Hematopoietic multipotent progenitor cell treated with erythropoietin and hydrocortisone succinate and interleukin-3 and kit ligand, for 17 days (in vitro differentiated cells): ENCODE measurements at places on chromosomes 1 and 21.

- DNase-seq = no peak
These were observed 78.3 kb downstream of the VPS26C start for GRCh38 chr21:37188825-37189224.

GRCh38 chr1:52281518-52281917 lies 84.5 kb downstream of the CC2D1B start:
- no peak for DNase-seq

- DNase-seq = peak; percentile 73
These were observed at the start of gene IARS2 for GRCh38 chr1:220094016-220094911. Gene IARS2 (plus strand): TSS chr1:220094132. CDS start chr1:220094217, 85 bp downstream.

DNA sequence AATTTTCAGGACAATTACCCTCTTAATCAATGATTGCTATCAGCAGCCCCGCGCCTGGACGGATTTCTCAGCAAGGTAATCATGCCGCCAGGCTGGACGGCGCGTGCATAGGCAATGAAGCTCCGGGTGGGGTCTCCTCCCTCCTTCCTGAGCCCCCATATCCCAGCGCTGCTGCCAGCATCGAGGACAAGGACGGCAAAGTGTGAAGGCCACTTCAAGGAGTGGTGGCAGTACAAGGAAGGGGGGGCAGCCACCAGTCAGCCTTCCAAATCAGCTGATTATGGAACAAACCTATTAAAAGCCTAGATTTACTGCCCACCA lies 51.1 kb downstream of the DMAP1 start:
- no peak for DNase-seq

DNA sequence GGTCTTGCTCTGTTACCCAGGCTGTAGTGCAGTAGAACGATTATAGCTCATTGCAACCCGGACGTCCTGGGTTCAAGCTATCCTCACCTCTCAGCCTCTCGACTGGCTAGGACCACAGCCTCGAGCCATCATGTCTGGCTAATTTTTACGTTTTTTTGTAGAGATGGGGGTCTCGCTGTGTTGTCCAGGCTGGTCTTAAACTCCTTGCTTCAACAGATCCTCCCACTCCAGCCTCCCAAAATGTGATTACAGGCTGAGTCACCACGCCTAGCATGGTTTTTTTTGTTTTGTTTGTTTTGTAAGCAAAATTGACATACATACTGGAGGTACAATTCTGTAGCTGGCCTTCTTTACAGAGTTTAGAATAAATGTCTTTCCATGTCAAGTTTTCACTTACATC lies 994 bp upstream of the LAMTOR5 start:
- peak; percentile 46 for DNase-seq

- DNase-seq = no peak
These were observed 2.2 kb upstream of the PRDM16 start for GRCh38 chr1:3066826-3067225.

GRCh38 chr1:182952677-182953444 lies at the start of gene SHCBP1L:
Gene SHCBP1L (minus strand): TSS chr1:182953166. CDS start chr1:182953133, 33 bp downstream.
- no peak for DNase-seq

DNA sequence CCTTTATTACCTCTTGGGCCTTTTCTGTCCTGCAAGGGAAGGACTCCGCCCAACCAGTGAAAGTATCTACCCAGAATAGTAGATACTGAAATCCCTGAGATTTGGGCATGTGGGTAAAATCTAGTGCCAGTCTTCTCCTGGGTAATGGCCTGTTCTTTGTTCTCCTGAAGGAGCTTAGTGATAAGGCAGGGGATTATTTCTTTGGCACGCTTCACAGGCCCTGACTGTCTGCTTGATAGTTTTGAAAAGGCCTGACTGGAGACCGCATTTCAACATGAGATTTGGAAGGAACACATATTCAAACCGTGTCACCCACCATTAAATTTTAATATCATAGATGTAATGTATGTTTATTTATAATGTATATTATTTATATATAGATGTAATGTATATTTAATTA lies 48.9 kb downstream of the RASAL2 start:
- DNase-seq = no peak

DNA sequence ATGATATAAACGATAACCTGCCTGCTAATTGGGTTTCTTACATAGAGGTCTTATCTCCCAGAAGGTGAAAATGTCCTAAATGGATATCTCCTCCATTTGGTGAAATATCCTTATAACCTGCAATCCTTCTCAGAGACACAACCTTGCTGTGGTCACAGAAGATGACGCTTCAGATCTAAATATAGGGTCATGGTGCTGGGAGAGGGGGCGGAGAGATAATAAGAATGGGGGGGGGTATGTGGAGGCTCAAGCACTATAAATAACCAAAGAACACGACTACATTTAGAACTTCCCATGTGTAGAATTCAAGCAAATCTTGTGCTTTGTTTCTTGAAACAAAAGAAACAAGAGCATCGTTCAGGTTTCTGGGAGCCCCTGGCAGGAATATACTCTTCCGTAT lies 260.6 kb upstream of the ESRRG start:
- DNase-seq = no peak

GRCh38 chr1:9909234-9910046 lies 629 bp downstream of the CTNNBIP1 start:
- DNase-seq = no peak

DNA sequence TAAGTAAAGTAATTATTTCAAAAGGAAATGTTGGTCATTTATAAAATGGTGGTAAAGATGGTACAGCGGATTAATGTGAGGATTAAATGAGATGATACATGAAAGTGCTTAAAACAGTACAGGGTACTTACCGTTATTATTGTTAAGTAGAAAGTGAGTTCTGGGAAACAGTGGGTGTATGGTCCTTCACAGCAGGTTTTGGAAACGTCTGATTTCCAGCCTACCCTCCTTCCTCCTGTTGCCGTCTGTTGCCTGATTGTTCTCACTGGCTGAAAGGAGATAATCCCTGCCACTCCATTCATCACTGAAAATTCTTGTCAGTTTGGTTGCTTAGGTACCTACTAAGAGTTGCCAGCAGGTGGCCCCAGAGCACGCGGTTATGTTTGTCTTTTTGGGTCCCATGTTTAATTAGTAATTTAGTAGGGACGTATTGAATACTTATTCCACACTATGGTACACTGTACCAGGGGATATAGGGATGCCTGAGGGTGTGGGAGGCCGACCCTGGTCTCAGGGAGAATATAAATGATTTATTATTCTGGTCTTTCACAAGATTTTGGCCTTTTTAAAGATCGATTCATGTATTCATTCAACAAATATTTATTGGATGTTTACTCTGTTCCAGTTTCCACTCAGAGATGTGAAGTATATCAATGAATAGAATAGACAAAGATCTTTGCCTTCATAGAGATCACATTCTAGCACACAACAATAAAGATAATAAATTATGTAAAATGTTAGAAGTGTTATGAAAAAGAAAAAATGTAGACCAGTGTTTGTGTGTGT lies 30.8 kb upstream of the RPTN start:
- peak; percentile 29 for DNase-seq

DNA sequence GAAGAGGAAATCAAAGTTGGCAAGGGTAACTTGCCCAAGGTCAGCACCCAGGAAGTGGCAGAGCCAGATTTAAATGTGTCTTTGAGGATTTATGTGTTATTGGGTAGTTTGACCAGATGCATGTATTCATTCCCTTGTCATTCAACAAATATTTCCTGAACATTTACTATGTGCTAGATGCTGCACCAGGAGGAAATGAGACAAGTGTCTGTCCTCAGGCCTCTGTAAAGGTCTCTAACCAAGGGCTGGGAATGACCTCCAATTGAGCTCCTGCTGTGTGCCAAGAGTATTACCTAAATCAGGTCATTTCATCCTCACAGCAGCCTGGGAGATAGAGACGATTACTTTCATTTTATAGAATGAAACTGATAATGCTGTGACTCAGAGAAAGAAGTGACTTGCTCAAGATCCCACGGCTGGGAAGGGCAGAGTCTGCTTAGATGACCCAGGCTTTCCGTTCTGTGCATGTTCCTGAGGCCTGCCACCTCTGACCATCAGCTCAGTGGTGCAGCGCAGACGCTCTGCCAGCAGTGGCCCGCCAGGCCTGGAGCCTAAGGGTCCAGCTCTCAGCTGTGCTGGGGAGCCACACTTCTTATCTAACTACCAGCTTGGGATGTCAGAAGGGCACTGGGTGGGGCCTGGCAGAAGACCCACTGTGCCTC lies 3.5 kb upstream of the TTC22 start:
- DNase-seq = no peak

GRCh38 chr1:5005171-5005570 lies 350.8 kb downstream of the AJAP1 start:
- no peak for DNase-seq

GRCh38 chr1:1915911-1916840 lies 1.1 kb downstream of the CALML6 start:
- no peak for DNase-seq

GRCh38 chr1:230307213-230307612 lies 118.9 kb downstream of the PGBD5 start:
- DNase-seq = no peak

DNA sequence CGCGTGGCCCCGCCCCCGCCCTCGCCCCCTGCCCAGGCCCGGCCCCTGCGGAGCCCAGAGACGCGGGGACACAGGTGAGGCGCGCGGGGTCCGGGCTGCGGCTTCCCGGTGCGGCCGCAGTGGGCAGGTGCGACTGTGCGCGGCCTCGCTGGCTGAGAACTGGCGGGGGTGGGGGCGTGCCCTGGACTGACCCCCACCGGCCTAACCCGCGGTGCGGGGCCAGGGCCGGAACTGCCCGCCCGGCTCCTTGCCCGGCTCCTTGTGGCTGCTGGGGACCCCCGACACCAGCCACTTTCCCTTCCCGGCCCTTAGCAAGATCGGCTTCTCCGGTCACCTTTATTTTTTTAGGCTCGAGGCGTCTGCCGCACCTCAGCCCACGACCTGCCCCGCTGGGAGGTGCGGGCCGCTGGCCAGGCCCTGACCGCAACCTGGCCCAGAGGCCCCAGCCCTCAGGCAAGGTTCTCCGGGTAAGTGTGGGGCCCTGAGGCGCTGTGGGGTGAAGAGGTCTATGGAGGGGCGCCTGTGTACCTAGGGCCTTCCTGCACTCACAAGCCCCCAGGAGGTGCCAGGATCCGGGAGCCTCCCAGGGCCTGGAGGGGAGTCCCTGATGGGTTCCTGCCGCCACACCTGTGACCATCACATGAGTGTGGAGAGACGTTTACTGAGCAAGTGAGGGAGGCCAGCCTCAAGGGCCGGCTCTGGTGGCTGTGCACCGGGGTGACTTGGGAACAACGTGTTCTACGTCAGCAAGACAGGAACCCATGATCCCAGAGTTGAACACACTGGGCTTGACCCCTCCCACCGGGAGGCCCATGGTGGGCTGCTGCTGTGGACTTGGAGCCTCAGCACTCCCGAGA lies at the start of gene SMIM1:
TSS of gene SMIM1 (plus strand) at position 35 of the 857 bp plus-strand sequence. CDS start 2,625 bp downstream, outside the sequence.
- peak; percentile 51 for DNase-seq

- no peak for DNase-seq
These were observed 87.9 kb downstream of the GTF2B start for GRCh38 chr1:88803444-88803843.

GRCh38 chr21:42250422-42251403 lies 31.8 kb downstream of the ABCG1 start:
- no peak for DNase-seq

- DNase-seq = no peak
These were observed 6.2 kb upstream of the KIF1B start for GRCh38 chr1:10204003-10204642.

DNA sequence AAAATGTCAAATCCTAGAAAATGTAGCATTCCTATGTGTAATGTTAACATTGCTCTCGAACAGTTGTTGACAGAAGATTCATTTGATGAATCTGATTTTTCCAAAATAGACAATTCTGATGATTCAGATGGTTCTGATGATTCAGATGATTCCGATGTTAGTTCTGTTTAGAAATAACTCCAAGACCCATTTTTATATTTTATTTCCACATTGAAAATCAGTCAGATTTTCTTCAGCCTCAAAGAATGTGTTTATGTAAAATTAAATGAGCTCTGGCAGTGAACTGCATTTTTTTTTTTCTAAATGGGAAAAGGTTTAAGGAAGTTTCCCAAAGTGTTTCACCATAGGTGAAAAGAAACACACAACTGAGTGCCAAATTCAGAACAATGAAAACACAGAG lies 136.5 kb downstream of the TSEN15 start:
- DNase-seq = no peak

- no peak for DNase-seq
These were observed 199.4 kb upstream of the CACYBP start for GRCh38 chr1:174800216-174800851.

DNA sequence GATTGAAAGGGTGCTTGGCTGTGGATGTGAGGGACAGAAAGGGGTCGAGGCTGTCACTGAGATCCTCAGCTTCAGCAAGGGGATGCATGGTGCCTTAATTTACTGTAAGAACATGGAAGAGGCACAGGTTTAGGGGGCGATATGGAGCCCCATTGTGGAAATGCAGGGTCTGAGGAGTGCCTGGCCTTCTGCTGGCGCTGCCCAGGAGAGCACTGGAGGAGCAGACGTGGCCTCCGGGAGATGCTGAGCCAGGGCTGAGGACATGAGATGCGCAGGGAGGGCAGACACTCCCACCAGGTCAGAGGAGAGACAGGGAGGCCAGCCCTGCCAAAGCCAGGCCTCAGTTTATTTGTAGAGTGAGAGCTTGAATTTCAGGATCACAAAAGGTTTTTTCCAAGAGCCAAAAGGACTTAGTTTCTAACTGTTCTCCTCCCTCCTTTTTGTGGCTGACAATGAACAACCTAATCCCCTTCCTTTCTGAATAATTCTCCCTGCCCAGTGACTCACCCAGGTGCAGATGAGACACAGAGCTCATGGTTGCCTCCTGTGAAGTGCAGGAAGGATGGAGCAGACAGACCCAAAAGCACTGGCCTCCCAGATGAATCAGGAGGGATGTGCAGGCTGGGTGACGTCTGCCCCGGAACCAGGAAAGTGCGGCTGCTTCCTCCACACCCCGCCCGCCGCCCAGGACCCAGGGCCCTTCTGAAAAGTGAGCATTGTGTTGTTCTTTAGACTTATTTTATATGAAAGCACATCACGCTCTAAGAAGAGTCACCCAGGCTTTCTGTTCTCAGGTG lies 73.0 kb upstream of the TMPRSS2 start:
- no peak for DNase-seq

DNA sequence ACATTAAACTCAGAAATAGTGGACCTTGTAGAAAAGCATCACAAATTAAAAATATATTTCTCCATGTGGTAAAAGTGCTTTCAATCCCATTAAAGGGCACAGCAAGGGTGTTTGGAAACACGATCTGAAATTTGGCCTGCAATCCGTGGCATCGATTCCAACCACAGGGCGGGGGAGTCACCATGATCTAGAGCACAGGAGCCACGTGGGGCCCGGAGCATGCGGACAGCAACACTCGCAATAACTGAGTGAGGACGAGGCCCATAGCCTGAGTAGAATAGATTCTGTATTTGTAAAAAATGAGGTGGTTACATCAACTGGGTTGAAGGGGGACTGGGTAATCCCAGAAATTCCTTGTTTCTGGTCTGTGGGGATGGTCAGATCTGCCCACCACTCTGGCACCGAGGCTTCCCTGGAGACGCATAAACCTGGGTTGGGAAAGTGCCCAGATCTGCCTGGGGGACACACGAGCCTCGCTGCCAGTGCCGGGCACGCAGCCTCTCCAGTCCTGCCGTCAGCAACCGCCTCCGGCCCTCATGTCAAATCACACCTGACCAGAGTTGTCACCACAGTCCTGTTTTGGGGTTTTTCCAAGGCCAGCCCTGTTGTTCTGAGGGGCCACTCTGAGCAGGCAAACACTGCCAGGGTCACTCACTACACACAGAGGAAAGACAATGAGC lies 104.3 kb downstream of the PGBD5 start:
- no peak for DNase-seq
